Hepatocyte (in vitro differentiated cells): ENCODE measurements at places on chromosomes 7 and 10.
A peak's percentile ranks its signal among the peaks of the same experiment; 100 is the strongest.

GRCh38 chr10:123995082-123995460 lies 98.3 kb downstream of the CHST15 start:
- no peak for DNase-seq

DNA sequence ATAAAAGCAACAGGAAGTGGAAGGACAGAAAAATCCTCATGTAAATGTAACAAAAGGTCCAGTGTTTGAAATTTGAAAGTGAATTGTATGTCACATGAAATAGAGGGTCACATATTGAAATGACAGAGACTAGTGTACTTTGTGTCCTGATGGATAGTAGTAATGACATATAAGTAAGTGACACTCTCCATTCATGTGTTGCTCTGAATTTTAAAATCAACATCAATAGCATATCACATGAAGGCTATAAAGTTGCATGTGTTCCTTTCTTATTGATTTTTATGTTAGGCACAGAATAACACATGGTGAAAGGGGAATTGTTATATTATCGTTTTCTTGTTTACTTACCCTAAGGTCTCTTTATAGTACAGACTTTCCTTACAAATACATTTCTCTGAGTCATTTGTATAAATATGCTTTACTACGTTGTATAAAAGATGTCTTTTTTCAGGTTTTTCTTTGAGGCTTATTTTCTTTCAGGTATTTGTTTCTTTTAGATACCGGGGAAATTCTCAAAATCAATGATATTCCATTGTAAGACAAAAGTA lies 104.6 kb upstream of the CACNA2D1 start:
- no peak for DNase-seq

GRCh38 chr7:155587486-155587885 lies 41.1 kb upstream of the CNPY1 start:
- DNase-seq, result no peak

GRCh38 chr7:22442187-22442881 lies 57.7 kb downstream of the STEAP1B start:
- DNase-seq, result no peak

DNA sequence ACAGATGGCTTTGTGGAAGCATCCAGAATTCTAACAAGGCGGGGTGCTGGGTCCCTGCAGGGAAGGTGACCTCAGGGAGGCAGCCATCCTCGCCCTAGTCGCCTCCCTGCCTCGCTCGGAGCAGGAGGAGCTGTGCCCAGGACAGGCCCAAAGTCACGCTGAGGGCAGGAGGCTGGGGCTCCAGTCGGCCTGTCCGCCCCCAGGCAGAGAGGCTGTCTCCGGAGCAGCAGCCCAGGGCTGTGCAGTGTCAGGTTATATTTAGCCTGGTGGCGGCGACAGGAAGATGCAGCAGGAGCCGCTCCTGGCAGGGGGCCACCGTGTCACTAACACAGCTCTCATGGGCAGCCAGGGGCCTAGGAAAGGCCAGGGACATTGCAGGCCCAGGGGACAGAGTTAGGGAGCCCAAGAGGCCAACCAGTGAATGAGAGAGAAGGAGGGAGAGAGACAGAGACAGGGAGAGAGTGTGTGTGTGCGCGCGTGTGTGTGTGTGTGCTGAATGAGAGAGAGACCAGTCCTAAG lies 13.5 kb downstream of the KCNH2 start:
- DNase-seq, result no peak

GRCh38 chr10:71797533-71798307 lies 24.4 kb upstream of the VSIR start:
- no peak for DNase-seq

- DNase-seq, result no peak
Measured at GRCh38 chr7:75995996-75996395, 1.6 kb upstream of the TMEM120A start.

DNA sequence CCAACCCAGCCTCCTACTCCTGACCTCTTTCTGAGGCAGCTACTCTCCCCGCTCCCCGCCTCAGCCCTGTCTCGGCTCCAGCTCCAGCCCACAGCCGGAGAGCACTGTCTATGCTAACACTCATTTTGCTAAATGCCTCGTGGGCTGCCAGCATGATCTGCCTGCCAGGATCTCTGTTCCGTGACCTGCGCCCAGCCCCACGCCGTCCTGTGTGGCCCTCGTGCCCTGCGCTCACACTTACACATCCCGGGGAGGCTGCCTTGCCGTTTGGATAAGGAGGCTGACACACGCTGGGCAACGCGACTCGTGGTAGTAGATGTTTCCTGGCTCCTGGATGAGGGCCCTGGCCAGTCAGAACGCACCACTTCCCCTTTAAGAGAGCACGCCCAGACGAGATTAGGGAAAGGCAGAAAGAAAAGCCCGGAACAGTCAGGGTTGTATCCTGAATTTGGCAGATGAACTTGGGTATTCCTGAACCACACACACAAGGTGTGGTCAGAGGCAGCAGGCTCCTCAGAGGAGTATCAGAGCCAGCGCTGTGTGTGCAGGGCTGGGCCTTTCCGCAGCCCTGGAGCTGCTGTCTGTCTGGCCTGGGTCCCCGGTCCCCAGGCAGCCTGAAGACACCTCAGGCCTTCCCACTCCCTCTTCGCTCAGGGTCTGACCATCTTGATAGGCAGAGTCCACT lies 97.7 kb upstream of the EFCAB10 start:
- DNase-seq, result no peak

DNA sequence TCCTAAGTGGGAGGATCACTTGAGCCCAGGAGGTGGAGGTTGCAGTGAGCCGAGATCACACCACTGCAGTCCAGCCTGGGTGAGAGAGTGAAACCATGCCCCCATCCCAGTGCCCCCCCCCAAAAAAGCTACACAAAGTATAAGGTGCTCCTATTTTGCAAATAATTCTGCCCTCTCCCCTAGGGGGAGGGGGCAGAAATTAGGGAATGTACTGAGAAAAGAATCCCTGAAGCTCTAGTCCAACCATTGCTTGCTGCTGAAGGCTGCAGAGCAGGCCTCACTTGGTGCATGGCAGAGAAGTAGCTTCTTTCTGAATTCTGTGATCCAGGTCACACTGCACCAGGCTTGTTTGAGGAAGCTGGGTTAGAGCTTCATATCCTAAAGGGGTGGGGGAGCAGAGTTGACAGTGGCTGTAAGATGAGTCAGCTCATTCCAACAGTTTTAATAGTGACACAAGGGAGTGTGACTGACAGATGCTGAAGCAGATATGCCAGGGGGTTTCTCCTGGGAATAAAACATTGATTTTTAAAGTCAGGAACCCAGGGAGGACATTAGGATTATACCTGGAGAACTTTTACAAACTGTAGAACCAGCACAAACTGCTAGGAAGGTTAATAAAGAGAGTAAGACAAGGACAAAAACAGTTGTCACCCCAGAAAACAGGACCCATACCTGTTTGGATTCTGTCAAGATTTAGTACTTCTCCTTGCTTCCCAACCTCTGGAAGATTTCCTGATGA lies 32.8 kb upstream of the STRIP2 start:
- DNase-seq, result peak; percentile 9

- no peak for DNase-seq
Measured at GRCh38 chr10:109743574-109743973, 179.7 kb downstream of the XPNPEP1 start.

- DNase-seq, result no peak
Measured at GRCh38 chr10:19294233-19294632, 245.6 kb downstream of the MALRD1 start.

DNA sequence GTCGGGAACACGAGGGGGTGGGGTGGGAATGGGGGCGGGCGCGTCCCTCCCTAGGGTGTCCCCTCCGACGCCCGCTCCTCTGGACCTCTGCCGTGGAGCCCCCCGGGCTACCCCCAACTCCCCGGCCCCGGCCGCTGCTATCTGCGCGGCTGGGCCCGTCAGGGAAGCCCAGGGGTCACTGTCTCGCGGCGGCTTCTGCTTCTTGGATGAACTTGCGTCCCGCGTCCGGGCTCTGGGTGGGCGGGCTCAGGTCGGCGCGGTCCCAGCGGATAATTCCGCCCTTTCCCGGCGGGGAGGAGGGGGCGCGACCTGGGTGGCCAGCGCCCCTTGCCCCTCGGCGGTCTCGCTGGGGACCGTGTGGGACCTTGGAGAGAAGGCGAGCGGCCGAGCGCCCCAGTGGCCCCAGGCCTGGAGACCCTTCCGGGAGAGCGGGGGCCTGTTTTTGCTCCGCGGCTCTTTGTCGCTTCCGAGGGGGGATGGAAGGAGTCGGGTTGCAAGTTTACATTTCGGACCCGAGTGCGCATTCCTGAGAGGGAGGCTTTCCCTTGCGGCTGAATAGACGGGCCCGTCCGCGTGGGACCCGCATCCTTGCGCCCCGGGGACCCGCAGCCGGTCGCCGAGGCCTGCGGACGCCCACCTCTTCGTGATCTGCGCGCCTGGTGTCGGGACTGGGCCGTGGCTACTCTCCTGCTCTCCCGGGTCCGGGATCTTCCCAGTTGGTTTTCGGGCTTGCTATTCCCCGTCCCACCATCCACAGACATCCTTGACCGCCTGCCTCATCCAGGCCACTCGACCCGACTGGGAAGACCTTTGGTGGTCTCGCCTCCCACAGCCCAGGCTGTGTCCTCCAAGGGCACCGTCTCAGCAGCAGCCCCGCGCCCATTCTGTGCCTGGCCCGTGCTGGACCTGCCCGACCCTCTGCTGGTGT lies 812 bp downstream of the DOCK1 start:
- peak; percentile 56 for DNase-seq

DNA sequence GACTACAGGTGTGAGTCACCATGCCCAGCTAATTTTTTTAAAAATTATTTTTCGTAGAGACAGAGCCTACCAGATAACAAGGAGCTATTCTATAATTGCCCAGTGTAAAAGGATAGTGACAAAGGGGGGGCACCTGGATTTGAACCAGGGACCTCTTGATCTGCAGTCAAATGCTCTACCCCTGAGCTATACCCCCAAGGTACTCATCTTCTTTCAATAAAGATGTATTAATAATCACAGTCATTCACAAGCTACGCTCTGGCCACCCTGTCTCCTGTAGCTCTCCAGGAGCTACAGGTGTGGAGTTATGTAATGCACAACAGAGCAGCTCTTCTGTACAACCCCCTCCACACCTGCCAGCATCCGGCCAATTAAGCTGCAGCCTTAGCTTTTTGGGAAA lies 83.5 kb downstream of the ZNF777 start:
- DNase-seq, result no peak

GRCh38 chr10:119687192-119688032 lies 36.2 kb downstream of the BAG3 start:
- peak; percentile 33 for DNase-seq

- no peak for DNase-seq
Measured at GRCh38 chr10:131833446-131834080, 67.2 kb upstream of the PPP2R2D start.

- no peak for DNase-seq
Measured at GRCh38 chr7:92648067-92648466, 57.9 kb upstream of the FAM133B start.

GRCh38 chr7:127158659-127159058 lies 94.1 kb downstream of the GRM8 start:
- DNase-seq, result no peak

- no peak for DNase-seq
Measured at GRCh38 chr10:78476844-78477243, 443.2 kb downstream of the RPS24 start.

GRCh38 chr7:100044718-100045117 lies 4.9 kb upstream of the ZSCAN21 start:
- no peak for DNase-seq

DNA sequence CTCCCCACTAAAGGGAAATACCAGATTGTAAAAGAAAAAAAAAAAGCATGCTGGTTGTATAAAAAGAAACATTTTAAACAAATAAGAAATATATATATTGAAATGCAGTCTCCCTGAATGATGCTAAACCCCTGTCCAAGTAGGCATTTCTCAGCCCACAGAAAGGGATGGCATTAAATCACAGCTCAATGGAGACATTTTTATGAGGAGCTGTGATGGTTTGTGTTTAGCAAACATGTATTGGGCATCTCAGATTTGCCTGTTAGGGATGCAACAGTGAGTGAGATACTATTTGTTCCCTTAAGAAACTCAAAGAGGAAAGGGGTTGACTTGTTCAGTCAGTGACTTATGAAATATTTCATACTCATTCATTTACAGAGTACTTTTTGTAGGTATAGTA lies 51.5 kb downstream of the KAT6B start:
- DNase-seq, result no peak

GRCh38 chr10:127679642-127680255 lies 57.2 kb upstream of the FOXI2 start:
- DNase-seq, result no peak

DNA sequence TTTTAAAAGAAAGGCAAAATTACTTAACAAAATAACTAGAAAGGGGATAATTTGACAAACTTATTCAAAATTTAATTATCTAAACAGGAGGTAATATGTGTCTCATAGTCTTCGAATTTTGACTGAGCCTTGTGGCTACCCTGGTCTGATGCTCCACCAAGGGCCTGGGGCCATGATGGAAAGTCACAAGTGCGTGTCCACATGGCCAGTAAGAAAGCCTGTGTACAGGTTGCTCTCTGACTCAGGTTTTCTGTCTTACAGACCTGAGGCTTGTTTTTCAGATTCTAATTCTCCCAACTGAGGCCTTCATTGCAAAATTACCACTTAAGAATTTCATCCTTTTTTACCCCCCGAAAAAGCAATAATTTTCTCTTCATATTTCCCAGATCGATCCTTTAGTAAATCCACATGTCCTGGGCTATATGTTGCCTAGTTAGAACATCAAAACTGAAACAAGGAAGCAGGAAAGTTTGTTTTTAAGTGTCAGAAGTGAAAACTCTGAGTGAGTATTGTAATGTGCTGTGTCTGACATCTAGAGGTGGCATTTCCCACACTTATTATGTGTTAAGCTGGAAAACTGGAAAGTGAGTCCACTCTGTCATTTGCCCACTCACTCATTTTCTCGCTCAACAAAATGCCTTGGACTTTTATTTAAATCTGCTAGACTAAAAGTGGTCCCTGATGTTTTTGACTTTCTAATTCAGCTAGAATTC lies 10.0 kb downstream of the CYP3A43 start:
- DNase-seq, result peak; percentile 40

- DNase-seq, result no peak
Measured at GRCh38 chr7:87510411-87510875, 35.0 kb upstream of the ABCB4 start.

DNA sequence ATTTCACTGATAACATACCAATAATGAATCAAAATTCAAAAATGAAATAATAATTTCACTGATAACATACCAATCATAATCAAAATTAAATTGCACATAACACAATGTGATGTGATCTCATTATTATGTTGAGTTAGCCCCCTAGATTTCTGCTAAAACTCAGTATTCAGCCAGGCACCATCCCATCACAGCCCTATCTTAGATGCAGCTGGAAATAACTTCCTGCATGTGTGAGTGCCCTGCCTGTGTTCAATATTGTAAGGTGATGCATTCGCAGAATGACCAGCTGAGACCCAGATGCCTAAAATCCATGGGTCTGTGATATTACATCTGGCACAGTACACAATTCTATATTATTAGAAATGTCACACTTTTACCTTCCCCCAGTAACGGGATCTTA lies 142.4 kb downstream of the CALCR start:
- no peak for DNase-seq

- DNase-seq, result peak; percentile 70
Measured at GRCh38 chr10:78408671-78409472, 375.2 kb downstream of the RPS24 start.

DNA sequence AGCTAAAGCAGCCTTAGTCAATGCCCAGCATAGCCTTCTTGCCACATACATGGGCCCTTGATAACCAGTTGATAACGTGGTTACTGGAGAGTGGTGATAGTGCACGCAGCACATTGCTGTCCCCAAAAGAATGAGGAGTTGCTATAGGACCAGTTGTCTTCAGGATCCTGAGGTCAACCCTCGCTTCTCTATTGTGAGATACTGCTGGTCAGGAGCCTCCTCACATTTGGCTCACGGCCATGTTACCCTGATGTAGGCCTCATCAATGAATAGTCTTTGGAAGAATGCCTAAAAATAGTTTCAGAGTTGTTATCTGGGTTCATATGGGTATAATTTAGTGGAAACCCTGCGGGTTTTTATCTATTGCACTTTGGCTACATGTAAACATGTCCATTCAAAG lies 230.7 kb downstream of the VTI1A start:
- DNase-seq, result no peak
